Activated T-cell treated with anti-CD3 and anti-CD28 coated beads, Interleukin-2, amount 50 U/mL, for 24 hours (primary cell): ENCODE measurements at places on chromosomes 4 and X.

- no peak for DNase-seq
These were observed 47.4 kb downstream of the WDR1 start for GRCh38 chr4:10069075-10069642.

DNA sequence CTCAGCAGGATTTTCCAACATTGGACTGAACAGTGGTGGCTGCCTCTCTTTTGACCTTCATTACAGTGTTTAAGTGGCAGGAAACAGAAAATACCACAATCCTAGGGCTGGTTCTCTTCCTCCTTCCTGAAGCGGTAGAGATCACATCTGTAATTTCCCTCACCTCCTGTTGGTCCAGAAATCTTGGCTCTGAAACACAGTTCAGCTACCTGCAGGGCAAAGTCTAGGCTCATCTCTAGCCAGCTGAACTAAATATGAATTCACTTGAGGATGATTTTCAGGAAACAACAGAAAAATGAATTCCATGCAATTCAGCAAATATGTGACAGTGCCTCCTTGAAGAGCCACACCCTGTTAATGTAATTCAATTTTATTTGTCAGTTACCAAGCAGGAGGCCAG lies 531.9 kb downstream of the INPP4B start:
- no peak for DNase-seq

GRCh38 chr4:73730292-73730691 lies 10.1 kb upstream of the CXCL8 start:
- no peak for DNase-seq

DNA sequence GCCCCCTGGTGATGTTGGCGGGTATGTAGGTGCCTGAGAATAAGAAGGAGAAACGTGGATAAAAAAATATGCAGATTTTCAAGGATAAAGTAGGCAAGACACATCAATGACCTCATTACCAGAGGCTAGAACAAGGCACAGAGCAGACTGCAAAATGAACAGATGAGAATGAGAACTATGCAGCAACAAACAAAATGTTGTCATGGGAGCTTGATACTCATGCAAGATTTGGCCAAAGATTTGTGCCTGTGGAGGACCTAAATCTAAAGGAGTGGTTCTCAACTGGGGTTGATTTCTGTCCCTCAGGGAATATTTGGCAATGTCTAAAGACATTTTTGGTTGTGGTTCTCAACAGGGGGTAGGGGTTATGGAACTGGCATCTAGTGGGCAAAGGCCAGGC lies 177.3 kb downstream of the FRMPD4 start:
- DNase-seq: no peak

DNA sequence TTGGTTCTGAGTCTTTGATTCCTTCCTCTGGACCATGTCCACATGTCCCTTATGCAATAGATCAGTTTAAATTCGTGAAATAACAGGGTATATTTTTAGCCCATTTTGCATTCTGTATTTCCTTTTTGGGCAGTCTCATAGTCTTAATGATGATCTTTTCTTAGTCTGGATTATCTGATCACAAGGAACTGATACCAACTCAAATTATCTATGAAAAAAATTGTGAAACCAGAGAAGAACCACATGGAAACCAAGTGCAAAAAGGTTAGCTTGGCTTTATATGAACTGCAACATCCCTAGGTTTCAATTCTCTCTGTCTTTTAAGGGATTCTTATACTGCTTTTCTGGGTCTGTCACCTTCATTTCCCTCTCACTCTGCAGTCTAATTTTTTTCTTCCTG lies 608.6 kb upstream of the AADAT start:
- DNase-seq: no peak

DNA sequence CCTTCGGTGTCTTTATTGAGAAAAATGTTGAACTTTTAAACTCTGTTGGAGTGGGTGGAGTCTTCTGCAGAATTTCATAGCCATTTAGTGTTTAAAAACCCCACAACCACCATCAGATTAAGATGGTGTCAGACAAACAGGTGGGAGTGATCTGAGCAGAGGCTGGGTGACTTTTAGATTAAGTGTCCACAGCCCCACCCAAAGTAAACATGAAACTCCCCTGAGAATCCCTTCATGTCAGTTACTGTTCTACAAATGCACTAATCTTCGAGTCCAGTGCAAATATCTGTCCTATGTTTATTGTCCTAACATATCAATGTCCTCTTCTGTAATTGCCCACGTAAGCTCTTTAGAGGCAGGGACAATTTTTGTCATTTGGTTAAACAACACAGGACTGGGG lies 175.6 kb upstream of the RBPJ start:
- DNase-seq: no peak

- no peak for DNase-seq
These were observed 50.8 kb downstream of the GRIA2 start for GRCh38 chr4:157271166-157271869.

DNA sequence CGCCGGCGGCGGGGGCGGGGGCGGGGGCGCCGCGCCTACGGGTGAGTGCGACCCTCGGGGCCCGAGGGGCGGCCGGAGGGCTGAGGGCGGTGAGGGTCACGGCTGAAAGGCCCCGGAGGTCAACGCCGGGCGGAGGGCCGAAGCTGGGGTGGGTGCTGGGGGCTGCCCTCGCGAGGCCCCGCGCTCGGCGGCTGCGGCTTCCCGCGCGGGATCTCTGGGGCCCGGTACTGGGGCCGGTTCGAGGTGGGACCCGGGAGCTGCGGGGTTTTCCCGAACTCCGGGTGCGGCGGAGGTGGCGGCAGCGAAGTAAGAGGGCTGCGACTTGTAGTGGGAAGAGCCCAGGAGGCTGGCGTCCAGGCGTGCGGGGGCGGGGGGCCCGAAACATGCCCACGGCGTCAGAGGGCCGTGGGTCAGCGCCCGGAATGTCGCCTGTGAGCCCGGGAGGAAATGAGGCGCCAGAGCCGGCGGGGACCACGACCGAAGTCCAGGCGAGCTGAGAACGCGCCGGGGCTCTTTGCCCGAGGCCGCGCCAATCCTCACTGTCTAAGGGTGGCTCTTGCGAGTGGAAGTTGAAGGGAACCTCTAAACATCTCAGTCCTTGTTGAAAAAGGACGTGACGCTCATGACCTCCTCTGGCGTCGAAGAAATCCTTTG lies 407 bp downstream of the IL13RA1 start:
- DNase-seq: no peak

DNA sequence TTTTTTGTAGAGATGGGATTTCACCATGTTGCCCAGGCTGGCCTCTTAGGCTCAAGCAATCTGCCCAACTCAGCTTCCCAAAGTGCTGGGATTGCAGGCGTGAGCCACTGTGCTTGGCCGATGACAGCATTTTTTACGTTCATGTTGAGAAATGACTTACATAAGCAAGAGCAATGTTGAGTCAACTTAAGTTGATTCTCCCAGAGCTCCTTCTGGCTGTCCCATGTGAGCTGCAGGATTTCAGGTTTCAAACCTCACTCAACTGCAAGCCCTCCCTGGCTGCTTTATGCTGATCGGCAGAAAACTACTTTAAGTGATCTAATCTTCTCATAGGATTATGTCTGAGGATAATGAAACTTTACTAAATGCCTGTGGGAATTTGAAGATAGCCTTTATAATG lies 86.8 kb downstream of the GC start:
- DNase-seq: no peak

GRCh38 chr4:160038615-160039014 lies 935.7 kb downstream of the RAPGEF2 start:
- no peak for DNase-seq

DNA sequence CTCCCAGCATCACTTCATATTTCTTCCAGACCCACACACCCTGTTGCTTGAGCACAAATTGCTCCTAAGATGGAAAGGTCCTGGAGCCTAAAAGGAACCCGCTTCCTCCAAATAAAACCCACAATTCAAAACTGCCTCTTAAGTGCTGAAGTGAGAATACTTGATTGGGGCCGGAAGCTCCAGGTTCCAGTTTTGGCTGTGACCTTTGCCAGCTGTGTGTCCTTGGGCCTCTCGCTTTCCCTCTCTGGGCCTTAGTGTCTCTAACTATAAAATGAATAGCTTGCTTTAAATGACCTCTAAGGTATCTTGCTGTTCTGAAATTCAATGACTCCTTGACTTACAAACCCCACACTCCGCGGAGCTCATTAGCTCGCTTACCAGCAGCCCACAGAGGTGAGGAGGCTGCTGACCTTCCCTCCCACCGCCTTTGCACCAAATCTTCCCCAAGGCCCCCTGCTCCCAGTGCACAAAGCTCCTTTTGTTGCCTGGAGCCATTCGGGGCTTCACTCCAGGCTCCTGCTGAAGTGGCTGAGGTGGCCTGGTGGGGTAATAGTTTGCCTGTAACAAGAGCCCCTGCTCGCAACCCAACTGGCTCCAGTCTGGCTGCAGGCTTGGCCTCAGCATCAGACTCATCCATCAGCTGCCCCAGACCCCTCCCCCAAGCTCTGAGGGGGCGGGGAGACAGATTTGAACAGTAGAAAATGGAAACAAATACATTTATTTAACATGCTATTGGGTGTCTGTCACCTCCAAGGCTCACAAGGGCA lies 21.8 kb downstream of the STARD8 start:
- DNase-seq: no peak

DNA sequence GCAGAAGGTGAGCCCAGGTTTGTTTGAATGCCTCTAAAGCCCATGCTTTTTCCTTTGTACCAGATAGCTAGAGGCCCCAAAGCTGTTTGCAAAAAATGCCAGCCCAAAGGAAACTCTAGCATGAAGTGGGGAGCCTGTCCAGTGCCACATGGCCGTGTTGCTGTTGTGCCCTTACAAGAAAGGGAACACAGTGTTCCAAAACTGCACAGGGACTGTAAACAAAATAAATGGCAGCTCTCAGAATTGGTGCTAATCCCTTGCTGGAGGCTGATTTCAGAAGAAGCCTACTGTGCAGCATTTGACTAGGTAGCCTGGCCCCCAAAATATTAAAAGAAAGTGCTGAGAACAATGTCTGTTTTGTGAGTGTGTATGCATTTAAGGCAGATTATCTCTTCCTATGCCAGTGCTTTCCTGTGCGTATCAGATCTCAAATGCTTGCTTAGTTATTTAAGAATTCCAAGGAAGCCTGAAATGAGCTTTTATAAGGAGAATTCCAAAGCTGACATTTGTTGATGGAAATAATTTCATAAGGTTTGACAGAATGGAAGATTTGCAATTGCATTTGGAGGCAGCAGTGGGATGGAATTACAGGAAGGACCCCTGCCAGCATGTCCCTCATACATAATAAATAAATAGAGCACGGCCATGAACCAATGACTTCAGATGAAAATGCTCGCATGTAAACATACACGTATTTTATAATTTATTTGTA lies 115.7 kb downstream of the IRF2 start:
- no peak for DNase-seq

- DNase-seq: no peak
These were observed 1.1 kb downstream of the LIN54 start for GRCh38 chr4:83009529-83009928.

DNA sequence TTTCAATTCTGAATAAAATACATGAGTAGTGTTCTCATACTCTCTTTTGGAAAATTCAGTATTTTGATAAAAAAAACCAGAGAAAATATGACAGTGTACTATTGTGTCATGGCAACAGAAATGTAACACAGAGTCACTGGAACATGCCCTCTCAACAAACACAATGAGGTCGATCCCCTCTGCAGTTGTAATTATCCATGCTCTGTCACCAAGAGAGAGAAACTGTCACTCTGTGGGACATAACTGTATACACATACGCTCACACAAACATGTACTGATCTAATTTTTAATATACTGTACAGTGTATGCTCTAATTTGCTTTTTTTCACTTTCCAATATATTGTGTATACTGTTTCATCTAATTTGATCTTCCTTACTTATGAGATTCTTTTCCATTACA lies 1136.8 kb upstream of the TENM3 start:
- no peak for DNase-seq

GRCh38 chr4:70721747-70722146 lies at the start of gene RUFY3:
Gene RUFY3, plus strand, starts transcription at chr4:70721964. Its CDS starts 610 bp downstream, at chr4:70722574.
- no peak for DNase-seq

DNA sequence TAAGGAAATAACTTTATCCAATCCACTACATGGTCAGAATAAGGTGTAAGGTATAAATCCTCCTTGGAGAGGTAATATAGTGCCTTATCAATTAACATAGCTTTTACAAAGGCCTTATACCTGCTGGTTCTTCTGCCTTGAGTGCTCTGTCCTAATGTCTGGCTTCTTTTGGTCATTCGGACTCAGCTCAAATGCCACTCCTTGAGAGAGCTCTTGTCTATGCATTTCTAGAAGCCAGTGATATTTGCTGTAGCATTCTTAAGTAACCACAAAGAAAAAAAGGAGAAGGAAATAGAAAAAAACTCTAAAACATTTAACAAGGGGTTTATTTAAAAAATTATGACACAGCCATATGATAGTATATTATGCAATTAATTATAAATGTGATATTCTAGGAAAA lies 444.8 kb upstream of the SLIT2 start:
- no peak for DNase-seq

- DNase-seq: no peak
These were observed 140.0 kb downstream of the CHM start for GRCh38 chrX:85907316-85907715.

- no peak for DNase-seq
These were observed 36.7 kb downstream of the DHRSX start for GRCh38 chrX:2463973-2464676.

DNA sequence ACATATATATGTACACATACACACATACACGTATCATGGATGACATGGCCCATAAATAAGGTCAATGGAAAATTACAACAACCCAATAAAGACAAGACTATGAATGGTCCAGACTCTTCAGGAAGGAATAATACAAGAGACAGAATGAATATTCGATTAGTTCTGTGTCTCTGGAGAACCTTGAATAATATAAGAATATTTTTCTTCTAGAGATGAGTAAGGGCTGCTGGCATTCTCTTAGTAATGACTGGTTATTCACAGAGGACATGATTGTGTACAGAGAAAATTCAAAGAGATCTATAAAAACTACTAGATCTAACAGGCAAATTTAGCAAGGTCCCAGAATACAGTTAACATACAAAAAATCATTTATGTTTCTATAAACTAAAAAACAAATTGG lies 23.3 kb downstream of the SPIN4 start:
- DNase-seq: no peak

DNA sequence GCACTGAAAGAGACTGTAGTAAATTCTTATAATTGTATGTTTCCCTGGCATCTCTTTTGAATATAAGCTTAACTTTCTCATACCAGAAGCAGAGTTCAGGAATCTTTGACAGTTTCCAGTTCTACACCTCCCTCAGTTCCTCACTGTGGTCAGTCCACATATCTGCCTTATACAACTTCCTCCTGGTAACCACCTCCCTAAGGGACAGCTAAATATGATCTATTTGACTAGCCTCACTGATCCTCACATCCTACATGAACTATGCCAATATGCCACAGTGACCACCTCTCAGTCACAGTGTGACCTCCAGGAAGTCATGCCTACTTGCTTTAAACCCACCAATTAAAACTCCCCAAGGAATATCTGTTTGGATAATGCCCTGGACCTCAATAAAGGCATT lies 51.6 kb upstream of the HDAC8 start:
- DNase-seq: no peak
